ENCODE measurements at places on chromosomes 3 and 15. TPM values are rescaled to one million over a fixed set of nuclear protein-coding genes. Genes with fewer than 3 reads are reported as not detected.
A peak's percentile ranks its signal among the peaks of the same experiment; 100 is the strongest.

Gene DET1
- 7.3 TPM for total RNA-seq

GRCh38 chr3:187186801-187187421 lies 10.4 kb upstream of the RTP1 start:
- no peak for DNase-seq

GRCh38 chr15:69679623-69680228 lies 227.1 kb downstream of the RPLP1 start:
- no peak for DNase-seq

DNA sequence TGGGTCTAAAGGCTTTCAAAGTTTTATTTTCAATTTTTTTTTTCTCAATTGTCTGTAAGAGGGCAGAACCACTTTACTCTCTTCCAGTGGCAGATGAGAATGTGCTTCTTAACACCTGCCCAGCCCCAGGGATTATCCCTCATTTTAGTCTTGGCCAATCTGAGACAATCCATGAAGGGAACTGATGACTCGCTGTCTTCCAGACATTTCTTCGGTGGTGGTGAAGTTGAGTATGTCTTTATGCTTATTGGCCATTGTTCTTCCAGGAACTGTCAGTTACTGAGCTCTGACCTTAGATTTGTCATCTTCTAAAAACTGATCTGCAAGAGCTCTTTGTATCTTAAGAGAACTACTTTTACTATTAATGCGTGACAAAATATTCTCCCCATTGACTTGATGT lies 139.5 kb downstream of the TJP1 start:
- no peak for DNase-seq

DNA sequence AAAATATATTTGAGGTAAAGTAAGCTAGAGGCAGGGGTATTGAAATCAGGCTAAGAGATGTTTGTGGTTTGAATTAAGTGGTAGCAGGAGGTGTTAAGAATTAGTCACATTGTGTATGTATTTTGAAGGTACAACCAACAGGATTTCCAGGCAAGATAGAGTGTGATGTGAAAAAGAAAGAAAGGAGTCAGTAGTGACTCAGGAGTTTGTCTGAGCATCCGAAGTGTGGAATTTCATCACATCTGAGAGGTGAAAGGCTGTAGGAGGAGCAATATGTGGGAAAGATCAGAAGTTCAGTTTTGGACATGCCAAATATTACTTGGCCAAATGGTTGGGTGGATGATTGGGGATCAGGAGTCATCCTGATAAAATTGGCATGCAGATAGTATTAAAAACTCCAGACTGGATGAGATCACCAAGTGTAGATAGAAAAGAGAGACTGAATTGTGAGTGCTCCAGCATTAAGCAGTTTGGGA lies 32.1 kb upstream of the EBLN2 start:
- DNase-seq, result peak; percentile 12

DNA sequence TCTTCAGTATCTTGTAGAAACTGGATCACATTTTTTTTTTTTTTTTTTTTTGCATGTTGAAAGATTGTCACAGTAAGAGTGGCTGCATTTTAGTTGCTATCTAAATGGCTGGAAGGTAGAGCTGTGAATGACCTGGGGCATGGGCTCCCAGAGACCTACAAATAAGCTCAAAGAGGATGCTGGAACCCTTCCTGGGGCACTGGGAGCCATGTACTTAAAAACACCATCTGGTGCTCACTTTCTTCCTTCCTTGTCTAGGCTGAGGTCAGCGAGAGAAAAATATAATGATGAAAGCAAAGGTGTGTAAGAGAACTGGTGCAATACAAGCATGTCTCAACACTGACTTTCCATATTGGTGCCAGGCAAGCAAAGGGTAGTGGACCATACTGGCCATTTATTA lies 323.9 kb downstream of the SV2B start:
- no peak for DNase-seq

DNA sequence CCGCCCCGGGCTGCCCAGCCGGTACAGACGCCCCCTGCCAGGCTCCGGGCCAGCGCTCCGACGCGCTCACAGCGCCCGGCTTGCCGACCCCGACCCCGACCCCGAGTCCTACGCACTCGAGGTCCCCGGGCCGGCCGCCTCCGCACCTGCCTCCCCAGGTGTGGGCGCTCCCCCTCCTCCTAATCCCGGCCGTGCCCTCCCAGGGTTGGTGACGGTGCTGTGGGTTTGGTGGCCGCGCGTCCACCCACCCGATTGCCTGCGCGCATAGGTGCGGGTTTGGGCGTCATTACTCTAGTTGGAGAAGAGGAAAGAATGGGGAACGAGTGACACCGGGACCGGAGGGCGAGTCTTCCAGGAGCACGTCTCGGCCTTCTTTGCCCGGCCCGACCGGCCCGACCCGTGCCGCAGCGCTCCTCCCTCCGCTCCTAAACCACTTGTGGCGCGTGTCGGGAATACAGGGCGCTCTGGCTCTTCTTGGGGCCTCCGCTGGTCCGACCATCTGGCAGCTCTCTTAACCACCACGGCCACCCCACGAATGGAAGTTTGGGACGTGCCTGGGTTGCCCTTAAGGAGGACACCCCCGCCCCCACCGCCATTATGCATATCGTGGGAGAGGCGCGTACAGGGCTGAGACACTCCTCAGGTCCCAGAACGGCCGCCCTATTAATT lies 810 bp upstream of the THRB start:
- peak; percentile 24 for DNase-seq

DNA sequence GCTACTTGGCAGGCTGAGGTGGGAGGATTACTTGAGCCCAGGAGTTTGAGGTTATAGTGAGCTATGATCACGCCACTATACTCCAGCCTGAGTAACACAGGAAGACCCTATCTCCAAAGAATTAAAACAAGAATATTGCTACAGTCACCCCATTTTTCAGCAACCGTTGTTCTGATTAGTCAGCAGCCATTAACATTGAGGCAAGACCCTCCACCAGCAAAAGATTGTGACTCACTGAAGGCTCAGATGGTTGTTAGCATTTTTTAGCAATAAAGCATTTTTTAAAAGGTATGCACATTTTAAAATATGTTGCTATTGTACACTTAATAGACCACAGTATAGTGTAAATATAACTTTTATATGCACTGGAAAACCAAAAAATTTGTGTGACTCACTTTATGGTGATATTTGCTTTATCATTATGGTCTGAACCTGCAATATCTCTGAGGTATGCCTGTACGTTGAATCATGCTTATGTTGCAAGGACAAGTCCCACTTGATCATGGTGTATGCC lies 492.6 kb downstream of the SQOR start:
- no peak for DNase-seq

- DNase-seq, result no peak
Measured at GRCh38 chr3:62703451-62704167, 171.6 kb downstream of the CADPS start.

DNA sequence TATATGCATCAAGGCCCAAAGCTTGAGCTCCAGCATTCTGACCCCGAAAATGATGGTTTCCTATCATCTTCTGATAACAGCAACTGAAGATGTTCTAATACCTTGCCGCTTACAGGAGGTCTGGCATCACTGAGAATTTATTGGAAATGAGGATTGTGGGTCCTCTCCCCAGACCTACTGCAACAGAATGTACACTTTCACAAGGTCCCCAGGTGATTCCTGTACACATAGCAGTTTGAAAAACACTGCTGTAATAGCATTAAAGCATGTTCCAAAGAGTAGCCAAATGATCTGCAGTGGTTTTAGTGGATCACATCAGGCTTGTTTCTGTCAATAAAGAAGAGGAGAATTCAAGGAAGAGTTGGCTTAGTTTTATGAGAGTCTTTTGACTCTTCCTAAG lies 11.3 kb downstream of the TGFBR2 start:
- no peak for DNase-seq

DNA sequence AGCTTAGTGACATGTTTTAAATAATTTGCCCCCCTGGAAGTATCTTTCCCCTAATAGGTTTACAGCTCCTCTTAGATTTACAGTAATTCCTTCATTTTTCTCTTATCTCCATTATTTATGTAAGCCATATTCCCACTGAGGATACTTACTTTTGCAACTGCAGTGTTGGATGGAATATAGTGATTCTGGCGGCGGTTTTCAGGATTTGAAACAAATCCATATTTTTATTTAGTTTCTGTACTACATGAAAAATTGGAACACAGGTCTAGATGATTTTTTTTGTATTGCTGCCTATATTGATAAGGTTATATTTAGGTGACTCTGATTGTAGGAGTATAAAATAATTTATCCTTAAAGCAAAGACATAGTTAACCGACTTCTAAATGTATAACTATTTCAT lies 391.6 kb upstream of the SUCLG2 start:
- DNase-seq, result no peak

Gene GOLGA6B
- not detected for total RNA-seq

Gene CD86
- total RNA-seq, result 5.7 TPM

Gene CKMT1B
- total RNA-seq, result not detected

- DNase-seq, result no peak
Measured at GRCh38 chr3:126101521-126101982, 17.6 kb upstream of the SLC41A3 start.

- DNase-seq, result no peak
Measured at GRCh38 chr15:63861946-63862517, 28.3 kb upstream of the HERC1 start.

Gene PIERCE2
- total RNA-seq, result 1.8 TPM

DNA sequence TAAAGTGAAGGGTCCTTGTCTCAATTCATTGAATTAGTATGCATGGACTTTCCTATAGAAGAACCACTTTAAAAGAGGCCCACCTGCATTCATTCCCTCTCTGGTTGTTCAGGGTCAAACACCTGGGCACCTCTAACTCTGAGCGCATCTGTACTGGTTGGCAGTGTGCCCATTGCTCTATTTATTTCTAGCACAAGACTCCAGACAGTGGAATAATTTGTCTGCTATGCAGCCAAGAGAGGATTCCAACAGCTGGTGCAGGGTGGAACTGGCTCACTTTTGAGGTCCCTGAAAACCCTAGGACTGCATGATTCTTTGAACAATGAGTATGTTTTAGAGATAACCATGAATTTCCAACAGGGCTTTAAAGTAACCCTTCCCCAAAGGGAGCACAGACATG lies 57.9 kb downstream of the CCDC33 start:
- no peak for DNase-seq

- peak; percentile 34 for DNase-seq
Measured at GRCh38 chr3:157132936-157133335, 27.0 kb downstream of the CCNL1 start.

DNA sequence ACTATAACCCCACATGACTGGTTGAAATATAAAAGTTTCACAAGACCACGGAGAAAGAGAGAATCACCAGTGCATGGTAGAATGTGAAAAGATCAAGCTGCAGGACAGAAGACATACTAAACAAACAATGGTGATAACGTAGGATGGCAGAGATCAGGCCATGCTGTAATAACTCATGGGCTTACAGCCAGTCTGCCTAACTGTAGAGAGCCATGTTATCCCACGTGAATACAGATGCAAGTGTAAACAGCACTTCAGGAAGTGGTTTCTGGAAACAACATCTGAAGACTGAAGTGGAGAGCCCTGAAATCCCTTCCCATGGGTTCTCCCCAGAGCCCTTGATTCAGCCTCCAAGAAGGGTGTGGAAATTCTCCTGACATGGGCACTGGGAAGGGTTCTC lies 103.2 kb upstream of the SLCO2A1 start:
- DNase-seq, result no peak

Gene ZNF385D
- 2.9 TPM for total RNA-seq

- DNase-seq, result no peak
Measured at GRCh38 chr15:78567531-78567930, 2.2 kb downstream of the CHRNA5 start.

DNA sequence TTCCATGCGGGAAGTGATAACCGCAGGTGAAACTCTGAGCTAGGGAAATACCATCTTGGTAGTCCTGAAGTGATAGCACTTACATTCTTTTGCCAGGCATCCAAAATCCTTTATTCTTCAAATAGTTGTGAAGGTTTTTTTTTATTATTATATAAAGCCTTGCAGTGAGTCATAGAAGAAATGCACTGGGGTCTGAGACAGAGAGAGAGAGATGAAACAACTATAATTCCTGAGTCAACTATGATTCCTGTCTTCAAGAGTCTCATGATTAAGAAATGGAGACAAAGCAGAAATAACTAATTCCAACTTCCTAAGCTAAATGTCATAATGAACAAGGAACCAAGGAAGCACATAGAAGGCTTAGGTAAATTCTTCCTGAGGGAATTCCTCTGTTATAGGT lies 495.6 kb downstream of the LPP start:
- no peak for DNase-seq

- no peak for DNase-seq
Measured at GRCh38 chr15:56086566-56086965, 93.2 kb upstream of the NEDD4 start.

- DNase-seq, result no peak
Measured at GRCh38 chr3:78827618-78828017, 940.2 kb downstream of the ROBO1 start.

Measured in tibial nerve (tissue), 4 donors.